ENCODE measurements at places on chromosomes 2 and 18.

- DNase-seq: no peak
Observed at GRCh38 chr2:135985826-135986393, 484 bp upstream of the DARS1 start.

GRCh38 chr2:96684883-96685576, 42.5 kb downstream of the FER1L5 start:
- DNase-seq: no peak

DNA sequence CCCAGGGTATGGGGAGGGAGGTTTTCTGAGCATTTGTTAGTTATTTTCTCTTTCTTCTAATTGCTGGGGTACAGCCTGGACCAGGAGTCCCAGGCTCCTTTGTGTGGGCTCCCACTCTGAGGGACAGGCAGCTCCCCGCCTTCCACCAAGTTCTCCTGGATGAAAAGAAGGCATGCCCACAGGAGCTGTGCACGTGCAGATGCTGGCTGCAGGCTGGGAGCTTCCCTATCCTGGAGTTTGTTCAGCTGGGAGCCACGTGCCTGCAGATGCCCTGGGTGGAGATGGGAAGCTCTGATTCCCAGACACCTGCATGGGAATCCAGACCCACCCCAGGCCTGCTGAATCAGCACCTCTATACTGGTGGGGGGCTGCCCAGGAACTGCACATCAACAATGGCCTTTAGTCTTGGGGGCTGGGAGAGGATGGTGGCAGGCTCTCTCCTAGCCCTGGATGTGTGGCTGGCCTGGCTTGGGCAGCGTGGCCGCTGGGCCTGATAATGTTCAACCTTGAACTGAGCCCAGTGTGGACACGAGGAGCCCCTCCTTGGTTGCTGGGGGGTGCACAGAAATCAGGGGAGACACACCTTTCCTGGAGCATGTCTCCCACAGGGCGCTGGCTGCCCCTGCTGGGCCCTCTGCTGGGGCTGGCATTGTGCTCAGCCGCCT, 233.6 kb upstream of the HS6ST1 start:
- no peak for DNase-seq

GRCh38 chr2:1817256-1818051, 73.1 kb upstream of the PXDN start:
- DNase-seq: peak; percentile 89

DNA sequence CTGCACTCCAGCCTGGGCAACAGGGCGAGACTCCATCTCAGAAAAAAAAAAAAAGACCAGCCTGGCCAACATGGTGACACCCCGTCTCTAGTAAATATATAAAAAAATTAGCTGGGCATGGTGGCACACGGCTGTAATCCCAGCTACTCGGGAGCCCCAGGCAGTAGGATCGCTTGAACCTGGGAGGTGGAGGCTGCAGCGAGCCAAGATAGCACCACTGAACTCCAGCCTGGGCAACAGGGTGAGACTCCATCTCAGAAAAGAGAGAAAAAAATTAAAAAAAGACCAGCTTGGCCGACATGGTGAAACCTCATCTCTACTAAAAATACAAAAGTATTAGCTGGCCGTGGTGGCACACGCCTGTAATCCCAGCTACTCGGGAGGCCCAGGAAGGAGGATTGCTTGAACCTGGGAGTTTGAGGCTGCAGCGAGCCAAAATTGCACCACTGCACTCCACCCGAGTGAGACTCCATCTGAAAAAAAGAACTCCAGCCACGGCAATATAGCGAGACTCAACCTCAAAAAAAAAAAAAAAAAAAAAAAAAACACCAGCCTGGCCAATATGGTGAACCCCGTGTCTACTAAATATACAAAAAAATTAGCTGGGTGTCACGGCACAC, 346.1 kb upstream of the PLGLB2 start:
- no peak for DNase-seq

GRCh38 chr2:23505984-23506380, 121.0 kb downstream of the KLHL29 start:
- no peak for DNase-seq

DNA sequence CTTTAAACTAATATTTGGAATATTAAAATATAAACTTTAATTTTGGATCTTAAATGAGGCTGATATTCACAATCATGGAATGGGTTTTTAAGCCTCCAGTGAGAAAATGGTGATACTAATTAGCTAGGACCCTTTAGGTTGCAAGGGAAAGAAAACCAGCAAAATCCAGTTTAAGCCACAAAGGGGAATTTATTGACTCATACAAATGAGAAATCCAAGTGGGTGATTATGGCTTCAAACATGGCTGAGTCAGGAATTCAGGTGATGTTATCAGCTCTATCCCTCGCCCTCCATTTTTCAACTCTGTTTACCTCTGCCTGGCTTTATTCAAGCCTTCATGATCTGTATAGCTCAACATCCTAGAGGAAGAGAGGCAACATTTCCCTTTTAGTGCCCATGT, 75.3 kb upstream of the DLX2 start:
- no peak for DNase-seq

DNA sequence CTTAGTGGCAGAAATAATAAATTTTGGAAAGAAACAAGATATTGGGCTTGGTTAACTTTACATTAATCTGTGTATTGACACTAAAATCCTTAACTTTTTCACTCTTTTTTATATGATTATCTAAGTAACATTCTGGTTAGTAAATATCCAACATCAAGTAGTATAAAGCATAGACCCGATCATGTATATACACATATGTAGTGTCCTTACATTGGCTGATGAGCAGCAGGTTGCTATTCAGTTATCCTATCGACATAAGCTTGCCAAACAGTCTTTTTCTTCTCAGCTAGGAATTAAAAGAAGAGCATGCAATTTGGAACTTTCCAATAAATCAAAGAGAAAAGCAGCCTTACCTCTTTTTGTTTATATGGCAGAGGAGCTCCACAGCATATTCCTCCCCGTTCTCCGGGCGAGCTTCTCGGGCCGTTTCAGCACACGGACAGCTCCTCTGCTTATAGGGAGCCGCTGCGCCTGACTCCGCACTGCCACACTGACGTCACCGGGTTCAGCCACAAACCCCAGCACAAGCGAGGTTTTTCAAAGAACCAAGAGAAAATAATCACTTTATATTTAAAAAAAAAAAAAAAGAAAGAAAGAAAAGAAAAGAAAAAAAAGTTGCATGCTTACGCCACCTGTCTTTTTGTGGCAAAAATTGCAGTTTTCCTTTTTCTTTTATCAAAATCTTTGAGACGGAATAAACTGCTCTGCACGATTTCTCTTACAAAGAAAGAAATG, at the start of gene SCG2:
SCG2 (minus strand) TSS at position 430 of the 735 bp plus-strand sequence. CDS start 3,079 bp downstream, outside the sequence.
- DNase-seq: peak; percentile 85

DNA sequence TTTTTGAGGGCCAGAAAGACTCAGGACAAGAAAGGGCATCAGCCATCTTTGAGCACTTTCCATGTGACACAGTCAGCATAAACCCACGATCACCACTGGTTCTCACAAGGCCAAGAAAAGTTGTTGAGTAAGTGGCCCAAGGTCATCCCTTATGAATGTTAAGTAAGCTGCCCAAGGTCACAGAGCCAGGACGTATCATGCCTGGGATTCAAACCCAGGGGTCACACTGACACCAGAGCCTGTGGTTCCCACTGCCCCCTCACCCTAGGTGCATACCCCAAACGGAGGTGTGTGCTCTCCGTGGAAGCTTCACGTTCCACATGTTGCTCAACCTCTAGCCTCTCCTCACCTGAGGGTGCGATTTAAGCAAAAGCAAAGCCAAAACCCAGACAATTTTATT, 2.3 kb upstream of the CTIF start:
- no peak for DNase-seq
